ENCODE measurements at places on chromosomes 16 and 17.

DNA sequence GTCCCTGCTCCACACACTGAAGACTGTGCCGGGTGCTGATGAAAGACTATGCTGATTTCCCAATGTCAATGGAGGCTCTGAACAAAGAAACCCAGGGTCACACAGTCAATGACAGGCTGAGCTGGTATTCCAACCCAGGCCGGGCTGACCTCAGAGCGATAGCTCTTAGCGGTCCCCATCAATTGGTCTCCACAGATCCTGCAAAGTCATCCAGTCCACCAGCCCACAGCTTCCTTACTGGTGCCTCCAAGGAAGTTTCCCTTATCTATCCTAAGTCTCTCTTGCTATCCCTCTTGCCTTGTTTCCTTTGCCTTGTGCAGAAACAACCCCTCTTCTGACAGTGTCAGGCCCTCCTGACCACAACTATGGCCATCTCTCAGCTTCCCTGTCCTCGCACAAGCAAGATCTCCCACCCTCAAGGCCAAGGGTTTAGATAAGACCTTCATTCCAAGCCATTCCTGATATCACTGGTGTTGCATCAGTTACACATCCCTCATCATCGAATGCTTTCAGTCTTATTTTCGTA lies 52.7 kb upstream of the KSR1 start:
- DNase-seq = no peak

GRCh38 chr16:69796285-69797118 lies 34.4 kb downstream of the WWP2 start:
- no peak for DNase-seq

DNA sequence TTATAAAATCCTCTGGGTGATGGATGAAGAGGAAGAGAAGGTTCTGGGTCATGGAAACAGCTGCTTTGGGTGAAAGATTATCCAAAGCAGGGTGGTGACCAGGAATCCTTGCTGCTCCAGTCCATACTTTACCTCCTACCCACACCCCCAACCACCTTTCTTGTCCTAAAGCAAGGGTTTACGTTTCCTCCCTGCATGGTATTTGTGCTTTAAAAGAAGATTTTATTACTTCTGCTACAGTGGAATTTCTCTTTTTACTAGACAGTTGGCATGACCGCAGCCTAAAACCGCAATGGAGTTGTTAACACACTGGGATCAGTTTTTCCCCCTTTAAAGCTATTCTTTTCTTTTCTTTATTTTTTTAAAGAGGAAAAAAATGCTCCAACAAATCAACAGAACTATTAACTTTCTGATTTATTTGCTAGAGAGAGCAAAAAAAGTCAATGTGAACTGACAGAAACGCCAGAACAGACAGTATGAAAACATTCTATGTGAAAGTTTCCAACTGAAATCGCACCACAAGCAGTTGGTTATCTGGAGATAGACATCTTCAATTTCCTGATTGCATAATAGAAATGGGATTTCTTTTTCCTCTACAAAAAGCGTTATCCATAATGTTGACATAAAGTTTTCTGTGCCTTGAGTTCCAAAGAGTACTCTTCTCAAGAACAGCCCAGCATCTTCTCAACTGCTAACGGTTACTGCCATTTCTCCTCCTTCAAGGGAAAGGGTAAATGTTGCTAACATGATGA lies 236.0 kb downstream of the IRX3 start:
- DNase-seq = no peak

DNA sequence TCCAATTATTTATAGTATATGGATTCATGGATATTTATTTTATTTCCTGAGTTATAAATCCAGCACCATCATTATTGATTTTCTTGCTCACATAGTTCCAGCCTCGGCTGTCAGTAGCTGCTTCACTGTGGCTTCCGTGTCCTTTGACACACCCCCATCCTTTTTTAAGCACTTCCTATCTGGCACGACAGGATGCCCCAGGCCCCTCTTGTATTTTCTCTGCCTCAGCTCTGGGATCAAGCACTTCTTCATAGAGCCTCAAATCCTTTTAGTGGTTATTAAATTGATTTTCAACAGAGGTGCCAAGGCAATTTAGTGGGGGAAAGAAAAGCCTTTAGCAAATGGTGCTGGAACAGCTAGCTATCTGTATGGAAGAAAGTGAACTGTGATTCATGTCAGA lies 59.8 kb downstream of the GAN start:
- no peak for DNase-seq

DNA sequence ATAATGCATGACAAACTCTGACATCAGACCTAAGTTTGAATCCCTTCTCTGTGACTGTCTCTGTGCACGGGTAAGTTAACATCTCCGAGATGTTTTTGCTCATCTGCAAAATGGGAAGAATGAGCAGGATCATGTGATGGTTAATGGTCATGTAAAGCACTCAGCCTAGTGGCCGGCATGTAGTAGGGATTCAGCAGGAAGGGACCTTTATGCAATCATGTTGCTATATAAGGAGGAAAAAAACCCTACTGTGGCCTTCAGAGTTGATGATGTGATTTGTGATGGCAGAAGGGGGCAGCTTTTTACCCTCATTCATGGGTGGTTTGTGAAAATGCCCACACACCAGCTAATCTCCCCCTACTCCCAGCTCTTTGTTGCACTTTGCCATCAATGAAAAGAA lies 24.1 kb downstream of the CLEC16A start:
- no peak for DNase-seq

DNA sequence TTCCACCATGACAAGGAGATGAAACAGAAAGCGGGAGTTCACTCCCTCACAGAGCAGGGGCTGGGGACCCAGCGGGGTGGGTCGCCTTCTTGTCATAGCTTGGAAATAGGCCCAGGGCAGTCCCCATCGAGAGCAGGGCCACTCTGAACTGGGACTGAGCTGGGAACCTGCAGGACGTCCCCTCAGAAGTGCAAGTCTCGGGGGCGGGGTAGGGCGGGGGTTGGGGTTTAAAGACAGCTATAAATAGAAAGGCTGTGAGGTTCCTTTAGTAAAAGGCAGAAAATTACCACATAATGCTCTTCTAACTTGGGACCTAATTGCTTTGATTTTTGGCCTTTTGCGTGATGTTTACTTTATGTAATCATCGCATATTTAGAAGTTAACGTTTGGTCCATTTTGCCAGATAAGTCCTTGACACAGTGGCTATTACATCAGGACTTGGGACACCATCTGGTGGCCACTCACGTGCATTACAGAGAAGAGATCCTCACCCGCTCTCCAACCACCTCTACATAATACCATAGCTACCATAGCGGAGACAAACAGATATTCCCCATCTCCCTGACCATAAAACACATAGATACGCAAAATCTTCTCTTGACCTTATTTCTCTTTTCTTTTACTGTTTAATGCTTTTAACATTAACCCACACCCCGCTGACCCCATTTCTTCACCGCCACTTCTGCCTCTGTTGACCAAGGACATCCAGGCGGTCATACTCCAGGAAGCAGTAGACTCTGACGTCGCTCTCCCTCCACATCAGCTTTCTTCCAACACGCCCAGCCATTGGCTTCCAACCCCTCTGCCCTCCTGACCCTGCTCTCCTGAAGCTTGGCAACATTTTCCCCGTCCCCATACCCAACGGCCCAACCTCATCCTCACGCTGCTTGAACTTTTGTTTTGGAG lies 27.5 kb upstream of the PIK3R6 start:
- DNase-seq = no peak

GRCh38 chr16:68400083-68400923 lies 48.0 kb downstream of the SMPD3 start:
- DNase-seq = no peak

DNA sequence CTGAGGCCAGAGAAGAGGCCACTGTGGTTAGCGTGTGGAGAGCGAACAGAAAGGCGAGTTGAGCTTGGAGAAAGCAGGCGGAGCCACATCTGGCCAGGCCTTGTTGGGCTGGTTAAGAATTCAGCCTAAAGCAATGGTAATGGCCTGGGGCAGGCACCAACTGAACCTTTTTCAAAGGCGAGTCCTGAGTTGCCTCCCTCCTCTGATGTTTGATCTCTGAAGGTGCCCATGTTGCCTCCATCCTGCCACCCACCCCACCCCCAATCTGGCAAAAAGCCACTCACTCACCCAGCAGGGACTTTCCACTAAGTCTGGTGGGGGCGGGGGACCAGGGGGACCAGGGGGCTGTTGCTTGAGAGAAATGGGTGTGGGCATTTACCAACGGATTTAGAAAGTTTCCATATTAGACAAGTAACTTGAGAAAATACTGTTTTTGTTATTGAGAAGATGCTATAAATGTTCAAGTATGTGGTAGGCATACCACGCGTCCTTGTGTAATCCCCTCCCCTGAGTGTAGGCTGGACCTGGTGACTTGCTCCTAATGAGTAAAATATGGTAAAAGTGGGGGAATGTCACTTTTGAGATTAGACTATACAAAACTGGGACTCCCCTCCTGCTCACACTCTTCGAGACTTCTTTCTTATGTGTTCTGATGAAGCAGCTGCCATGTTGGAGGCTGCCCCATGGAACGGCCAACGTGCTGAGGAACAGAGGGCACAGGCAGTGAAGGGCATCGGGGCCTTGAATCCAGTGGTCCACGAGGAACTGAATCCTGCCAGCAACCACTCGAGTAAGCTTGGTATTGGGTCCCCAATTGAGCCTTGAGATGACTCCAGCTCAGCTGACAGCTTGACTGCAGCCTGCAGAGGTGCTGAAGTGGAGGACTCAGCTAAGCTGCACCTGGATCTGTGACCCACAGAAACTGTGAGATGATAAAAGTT lies 29.9 kb upstream of the TNS4 start:
- DNase-seq = no peak

- peak; percentile 4 for DNase-seq
Measured at GRCh38 chr17:35242158-35242804, 591 bp upstream of the SLFN5 start.

DNA sequence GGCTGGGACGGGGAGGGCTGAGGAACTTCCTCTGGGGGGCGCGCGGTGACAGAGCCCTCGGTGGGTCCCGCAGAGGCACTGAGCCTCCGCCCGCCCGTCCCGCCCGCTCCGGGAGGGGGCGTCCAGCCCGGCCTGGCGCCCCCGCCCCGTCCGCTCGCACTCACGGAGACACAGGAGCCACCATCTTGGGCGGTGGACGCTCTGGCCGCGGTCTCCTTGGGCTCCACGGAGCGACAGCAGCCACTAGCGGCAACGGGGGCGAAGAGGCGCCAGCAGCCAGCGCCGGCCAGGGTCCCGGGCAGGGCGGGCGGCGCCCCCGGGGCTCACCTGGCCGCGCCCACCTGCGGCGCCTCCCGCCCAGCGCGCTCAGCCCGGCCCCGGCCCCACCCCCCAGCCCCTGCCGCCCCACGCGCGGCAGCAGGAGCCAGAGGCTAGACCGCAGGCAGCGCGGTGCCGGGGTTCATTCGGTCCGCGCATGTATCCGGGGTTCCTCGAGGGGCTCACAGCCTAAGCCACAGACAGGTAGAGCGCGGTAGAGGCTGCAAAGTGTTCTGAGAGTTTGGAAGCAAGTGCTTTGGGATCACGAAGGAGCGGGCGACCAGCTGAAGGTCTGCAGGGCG lies at the start of gene C17orf113:
TSS of gene C17orf113 (minus strand) at position 209 of the 620 bp plus-strand sequence. CDS start 7,225 bp downstream, outside the sequence.
- no peak for DNase-seq

DNA sequence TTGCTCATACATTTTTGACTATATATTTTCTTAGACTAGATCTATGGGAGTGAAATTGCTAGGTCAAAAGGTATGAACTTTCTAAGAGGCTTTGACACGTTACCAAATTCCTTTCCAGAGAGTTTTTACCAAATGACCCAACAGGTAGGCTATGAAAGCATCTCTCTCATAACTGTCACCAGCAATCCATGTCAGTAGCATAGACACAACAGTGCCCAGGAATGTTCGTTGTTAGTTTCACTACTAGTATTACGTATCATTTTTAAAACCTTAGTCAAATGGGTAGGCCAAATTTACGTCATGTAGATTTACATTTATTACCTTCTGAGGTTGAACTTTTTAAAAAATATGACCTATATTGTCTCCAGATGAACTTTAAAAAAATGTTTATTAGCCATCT lies 66.8 kb downstream of the MARCHF10 start:
- DNase-seq = no peak

GRCh38 chr16:78816499-78817195 lies 717.2 kb downstream of the WWOX start:
- no peak for DNase-seq

GRCh38 chr16:87555647-87556046 lies 46.7 kb upstream of the JPH3 start:
- no peak for DNase-seq

DNA sequence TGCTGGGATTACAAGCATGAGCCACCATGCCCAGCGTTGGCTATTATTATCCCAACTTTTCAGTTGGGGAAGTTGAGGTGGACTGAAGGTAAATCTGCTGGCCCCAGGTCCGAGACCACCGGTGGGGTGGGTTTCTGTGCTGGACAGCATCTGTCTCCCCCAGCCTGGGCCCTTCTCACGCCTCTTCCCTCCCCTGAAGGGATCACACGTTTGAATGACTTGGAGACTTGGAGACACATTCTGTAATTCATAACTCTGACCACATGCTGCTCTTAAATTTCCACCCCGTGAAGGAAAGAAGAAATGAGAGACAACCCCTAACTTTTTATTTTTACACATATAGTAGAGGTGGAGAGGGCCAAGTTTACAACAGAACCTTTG lies 109.8 kb downstream of the MSI2 start:
- DNase-seq = no peak

- DNase-seq = no peak
Measured at GRCh38 chr16:57774705-57775285, 27.5 kb downstream of the KIFC3 start.

Data from hypothalamus (tissue), 51 donors.